Stimulated activated CD4-positive, alpha-beta T cell treated with anti-CD3 and anti-CD28 coated beads, Interleukin-15, amount 100 ng/mL, for 1 hour (primary cell): ENCODE measurements at places on chromosomes 7 and 10.

DNA sequence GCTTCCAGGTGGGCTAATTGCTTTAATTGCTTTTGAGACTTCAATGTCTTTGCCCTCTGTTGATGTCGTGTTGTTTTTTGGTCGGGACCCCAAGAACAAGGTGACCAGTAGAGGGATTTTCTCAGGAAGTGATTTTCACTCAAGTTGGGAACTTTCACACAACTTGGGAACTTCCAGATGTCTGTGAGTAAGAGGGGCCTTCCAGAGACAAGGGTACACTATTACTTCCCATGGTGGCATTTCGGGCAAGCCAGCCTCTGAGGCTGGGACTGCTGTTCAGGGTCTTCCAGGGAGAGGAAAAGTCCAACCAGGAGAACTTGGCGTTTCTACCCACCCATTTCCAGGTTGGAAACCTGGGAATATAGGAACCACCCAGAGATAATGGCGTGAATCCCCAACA lies 170.0 kb upstream of the CDCA7L start:
- DNase-seq = no peak

DNA sequence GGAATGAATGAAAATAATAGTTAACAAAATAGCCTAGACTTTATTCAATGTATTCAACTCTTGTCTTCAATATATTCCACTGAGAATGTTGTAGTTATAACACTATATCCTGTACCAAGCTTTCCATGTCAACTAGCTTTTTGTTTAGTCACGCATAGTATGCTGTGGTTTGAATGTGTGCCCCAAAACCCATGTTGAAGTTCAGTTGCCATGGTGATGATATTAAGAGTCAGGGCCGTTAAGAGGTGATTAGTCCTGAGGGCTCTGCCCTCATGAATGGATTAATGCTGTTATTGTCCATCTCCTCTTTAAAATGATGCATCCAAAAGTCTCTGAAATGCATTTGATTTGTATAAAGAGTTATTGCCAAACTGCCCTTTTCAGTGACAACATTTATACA lies 887.6 kb downstream of the NRG3 start:
- no peak for DNase-seq

GRCh38 chr10:99537086-99537988 lies 4.6 kb downstream of the NKX2-3 start:
- DNase-seq = no peak

- no peak for DNase-seq
Measured at GRCh38 chr10:6470894-6471618, 109.0 kb downstream of the PRKCQ start.

DNA sequence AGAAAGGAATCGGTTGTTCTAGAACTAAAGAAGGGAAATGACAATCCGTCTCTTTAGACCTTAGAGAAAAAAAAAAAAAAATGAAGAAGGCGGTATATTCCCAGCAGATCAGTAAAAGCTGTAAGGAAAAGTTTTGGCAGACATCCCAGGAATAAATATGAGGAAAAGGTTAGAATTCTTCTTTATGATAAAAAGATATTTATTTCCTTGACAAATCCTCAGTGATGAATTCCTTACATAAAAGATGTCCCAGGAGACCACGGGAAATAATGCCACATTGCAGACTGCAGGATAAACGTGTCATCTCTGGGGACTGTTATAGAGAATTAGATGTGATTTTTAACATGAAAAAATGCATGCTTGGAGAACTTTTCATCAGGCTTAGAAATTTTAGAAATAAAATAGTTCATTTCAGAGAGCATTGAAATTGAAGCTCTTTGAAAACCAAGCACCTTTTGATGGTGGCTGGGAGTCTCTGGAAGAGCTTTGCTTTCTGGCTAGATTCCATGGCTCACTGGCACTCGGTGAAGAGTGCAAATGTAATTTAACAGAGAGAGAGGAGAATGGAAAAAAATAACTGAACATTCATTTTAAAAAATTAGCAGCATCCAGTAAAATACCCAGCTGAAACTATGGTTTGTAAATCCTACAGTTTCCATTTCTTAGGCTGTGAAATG lies 98.2 kb downstream of the PRPF18 start:
- no peak for DNase-seq

- DNase-seq = no peak
Measured at GRCh38 chr10:6843481-6843881, 263.4 kb upstream of the PRKCQ start.

DNA sequence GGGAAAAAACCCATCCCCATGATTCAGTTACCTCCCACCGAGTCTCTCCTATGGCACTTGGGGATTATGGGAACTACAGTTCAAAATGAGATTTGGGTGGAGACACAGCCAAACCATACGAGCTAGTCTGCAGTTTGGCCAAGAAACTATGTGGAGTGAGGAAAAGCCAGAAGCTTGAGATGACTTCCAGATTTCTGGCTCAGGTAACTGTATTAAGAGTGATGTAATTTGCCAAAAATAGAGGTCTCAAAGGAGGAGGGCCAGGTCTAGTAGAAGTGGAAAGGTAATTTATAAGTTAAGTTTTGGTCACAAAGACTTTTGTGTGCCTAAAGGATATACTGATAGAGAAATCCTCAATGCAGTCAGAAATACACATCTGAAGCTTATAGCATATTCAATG lies 279.7 kb upstream of the MGMT start:
- no peak for DNase-seq
